ENCODE measurements at places on chromosomes 13 and 19.

GRCh38 chr19:13430790-13431582 lies 75.3 kb downstream of the CACNA1A start:
- DNase-seq = peak; percentile 51

DNA sequence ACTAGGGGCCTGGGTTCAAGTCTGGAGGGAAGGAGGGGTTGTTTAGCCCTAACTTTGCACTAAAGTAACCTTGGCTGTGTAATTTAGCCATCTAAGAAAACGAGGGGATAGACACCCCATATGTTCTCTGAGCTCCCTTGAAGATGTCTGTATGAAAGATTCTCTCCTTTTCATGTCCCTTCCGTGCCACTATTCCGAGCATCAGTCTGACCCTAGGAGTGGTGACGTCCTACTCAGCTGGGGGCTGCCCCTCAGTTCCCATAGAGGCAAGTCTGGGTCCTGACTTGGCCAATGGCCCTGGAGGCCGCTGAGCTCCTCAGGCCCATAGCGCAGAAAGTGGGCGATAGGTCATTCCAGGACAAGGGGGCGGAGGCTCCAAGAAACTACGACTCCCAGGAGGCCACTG lies 790 bp upstream of the WDFY2 start:
- DNase-seq = no peak

DNA sequence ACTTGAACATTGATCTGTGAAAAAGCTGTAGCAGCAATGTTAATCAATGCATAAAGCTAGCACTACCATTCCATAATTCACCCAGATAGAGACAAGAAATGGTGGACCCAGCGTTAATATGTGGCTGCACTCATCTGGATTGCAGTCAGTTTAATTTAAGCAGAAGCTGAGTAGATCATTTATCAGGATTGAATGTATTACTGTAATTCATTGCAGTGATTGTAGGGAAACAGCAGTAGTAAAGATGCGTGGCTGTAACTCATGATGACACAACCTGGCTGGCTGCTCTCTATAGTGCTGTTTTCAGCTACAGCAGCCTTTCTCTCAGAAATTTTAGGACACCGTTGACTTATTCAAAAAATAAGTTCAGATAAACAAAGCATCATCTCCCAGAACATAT lies 499.5 kb upstream of the SLITRK6 start:
- DNase-seq = no peak

DNA sequence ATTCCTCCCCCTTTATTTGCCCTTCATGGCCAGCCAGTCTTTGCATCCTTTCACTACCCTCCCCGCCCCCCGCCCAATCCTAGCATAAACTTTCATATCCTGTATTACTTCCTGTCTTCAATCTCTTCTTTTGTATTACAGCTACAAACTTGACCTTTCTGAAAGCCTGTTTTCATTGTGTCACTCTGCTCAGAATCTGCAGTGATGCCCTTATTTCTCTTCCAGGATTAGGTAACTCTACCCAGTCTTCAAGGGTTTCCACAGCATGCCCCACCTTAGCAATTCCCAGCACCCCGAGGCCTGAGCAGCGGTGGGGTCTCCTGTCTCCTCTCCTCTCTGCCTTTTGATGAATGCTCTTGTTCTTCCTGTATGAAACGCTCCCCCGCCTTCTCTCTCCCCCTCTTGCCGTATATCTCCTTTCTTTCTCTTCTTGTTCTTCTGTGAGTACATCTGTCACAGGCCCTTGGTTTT lies 145.6 kb downstream of the SHISA2 start:
- DNase-seq = no peak
